Stimulated activated CD4-positive, alpha-beta T cell treated with anti-CD3 and anti-CD28 coated beads, Interleukin-12 subunit alpha, Interleukin-12 subunit beta, amount 100 ng/mL, for 24 hours (primary cell): ENCODE measurements at places on chromosomes 1 and 21.

DNA sequence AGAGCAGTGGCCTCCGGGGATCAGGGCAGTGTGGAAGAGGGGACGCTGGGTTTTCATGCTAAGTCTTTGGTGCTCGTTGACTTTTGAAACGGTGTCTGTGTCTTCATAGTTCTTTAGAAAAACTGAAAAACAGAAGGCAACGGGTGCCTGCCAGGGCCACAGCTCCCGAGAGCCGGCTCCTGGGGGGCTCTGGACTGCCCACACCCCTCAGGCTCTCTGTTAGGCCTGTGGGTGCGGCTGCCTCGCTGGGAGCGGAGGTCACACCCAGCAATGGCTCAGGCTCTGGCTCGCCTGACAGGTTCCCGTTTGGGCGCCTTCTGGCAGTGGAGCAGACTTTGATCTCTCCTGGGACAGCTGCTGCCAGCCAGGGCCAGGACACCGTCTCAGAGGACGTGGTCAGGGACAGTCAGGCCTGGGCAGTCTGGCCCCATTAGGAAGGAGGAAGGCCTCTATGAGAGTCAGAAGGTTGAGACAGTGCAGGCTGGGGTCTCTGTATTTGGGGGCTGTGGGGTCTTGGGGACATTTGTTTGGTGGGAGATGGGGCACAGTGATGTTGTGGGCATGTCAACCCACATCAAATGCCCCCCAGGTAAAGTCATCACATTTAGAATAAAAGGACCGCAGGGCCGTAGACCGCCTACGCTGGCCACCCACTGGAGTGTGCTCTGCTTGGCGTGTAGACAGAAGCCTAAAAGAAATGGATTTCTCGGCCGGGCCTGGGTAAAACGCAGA lies 5.6 kb downstream of the ARHGEF16 start:
- DNase-seq, result no peak

GRCh38 chr1:119968068-119968492 lies 71.8 kb upstream of the ADAM30 start:
- DNase-seq, result peak; percentile 72

GRCh38 chr1:155978973-155979429 lies 654 bp upstream of the ARHGEF2 start:
- DNase-seq, result no peak

DNA sequence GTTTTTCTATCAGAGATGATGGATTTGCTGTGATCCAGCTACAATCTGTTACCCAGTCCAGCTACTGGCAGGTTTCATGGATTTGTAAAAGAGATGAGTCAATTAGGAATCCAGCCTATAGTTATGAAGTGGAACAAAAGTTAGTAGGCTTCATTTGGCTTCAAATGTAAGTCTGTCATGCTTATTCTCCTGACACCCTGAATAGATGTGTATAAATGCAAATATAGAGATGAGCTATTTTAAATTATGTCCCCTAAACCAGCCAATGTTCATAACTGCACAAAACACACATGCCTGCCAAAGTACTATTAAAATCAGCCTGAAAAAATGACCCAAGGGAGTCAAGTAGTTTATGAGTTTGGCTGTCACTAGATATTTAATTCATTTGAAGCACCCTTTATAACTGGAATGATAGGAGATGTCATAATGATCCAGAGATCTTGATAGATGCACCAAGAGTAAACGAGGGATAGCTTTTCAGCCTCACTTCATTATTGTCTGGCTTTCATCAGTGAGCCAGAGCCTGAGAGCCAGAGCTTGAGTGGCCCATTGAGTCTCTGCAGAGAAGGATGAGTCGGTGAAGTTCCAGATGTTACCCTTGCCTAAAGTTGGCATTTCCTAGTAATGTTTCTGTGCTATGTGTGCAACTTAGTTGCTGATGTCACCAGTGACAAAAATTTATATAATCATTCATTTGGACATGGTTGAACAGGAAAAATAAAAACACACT lies 11.8 kb upstream of the NTMT2 start:
- no peak for DNase-seq

- no peak for DNase-seq
These were observed 17.2 kb upstream of the ZBTB8B start for GRCh38 chr1:32447469-32448185.

GRCh38 chr1:67749844-67750690 lies 65.1 kb downstream of the GADD45A start:
- DNase-seq, result no peak

DNA sequence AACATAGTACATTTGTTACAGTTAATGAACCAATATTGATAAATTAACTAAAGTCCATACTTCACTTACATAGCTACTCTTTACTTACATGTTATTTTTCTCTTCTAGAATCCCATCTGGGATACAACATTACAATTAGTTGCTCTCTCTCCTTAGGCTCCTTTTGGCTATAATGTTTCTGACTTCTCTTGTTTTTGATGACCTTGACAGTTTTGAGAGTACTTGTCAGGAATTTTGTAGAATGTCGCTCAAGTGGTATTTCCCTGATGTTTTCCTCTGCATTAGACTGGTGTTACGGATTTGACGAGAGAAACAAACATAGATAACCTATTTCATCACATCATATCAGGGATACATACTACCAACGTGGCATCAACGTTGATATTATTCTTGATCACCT lies 925.4 kb upstream of the TMPRSS15 start:
- DNase-seq, result no peak

GRCh38 chr1:236394879-236395229 lies 768 bp downstream of the EDARADD start:
- DNase-seq, result no peak

DNA sequence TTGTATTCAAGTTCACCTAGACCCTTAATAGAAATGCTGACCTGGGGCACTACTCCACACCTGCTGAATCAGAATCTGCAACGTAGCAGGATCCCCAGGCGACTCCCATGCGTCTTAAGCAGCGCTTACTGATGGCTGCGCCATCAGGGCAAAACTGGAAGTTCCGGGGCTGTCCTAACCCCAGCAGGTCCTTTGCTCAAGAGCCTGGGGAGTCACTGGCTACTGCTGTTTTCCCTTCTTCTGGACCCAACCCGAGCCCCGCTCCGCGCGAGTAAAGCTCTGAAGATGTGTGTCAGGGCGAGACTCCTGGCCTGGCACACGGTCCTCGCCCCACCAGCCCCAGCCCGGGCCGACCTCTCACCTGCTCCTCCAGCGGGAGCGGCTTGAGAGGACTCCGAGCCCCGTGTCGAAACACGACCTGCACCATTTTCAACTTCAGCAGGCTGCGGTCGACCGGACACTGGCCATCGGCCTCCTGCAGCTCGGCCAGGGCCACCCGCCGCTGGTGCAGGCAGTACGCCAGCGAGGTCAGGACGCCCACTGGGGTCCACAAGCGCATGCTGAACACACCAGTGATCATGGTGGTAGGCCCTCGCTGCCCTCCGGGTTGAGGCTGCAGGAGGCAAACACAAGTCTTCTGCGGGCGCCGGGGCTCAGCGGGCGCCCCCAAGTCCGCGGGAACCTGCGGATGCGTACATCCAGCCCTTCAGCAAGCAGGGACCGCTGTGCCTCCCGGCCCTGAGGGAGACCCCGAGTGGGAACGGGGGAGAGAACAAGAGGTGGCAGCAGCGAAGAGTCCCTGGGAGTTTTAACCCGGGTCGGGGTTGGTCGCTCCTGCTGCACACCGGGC lies 630 bp downstream of the ACP6 start:
- peak; percentile 18 for DNase-seq

DNA sequence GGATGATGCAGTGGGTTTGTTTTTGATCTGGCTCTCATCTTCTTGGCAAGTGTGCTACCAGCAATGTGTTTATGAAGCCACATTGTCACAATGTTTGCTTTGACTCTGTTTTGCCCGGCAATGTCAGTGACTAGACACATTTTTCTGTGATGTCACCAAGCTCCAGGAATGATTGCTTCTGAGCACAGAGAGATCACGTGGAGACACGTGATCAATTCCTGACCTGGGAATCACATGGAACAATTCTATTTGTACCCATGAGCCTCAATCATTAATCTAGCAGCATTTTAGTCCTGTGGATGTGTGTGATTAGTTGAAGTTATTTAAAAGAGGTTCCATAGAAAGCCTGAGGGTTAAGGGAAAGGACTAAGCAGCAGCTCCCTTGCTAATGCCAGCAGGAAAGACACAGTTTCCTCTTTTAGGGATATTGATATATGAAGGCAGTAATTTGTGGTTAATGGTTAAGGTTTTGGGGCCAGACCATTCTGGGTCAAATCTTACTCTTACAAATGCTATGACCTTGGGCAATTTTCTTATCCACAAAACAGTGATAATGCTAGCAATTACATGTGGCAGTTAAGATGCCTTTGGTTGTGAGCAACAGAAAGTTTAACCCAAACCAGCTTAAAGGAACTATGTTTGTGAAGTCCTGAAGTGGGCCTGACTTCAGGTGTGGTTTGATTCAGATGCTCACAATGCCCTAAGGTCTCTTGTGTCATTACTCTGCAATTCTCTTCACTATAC lies 59.0 kb downstream of the FASLG start:
- no peak for DNase-seq

DNA sequence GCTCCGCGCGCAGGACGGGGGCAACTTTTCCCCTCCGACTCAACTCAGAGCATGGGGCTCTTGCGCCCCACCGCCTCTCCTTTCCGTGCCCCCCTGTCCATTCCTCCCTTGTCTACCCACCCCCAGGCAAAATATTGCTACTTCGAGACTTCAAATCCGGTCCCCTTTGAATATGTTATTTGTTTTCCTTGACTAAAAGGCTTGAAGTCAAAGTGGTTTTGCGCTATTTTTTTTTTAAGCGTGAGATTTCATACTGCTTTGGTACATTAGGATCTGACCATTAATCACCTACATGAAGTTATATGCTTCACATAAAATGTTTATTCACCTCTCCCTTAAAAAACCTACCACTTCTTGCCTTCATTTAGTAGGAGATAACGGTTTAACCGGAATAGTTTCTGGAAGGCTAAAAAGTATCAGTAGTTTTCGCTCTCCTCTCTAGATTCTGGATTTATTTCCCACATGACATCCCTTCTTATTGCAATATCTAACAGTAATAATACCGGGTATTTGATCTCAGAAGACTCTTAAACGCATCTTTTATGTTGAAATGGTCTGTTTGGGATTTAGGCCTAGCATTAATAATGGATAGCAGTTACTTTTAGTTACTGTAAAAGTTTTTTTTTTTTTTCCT lies 1.6 kb downstream of the NFIA start:
- no peak for DNase-seq

GRCh38 chr1:172790245-172790644 lies 131.3 kb downstream of the FASLG start:
- DNase-seq, result no peak

GRCh38 chr1:21904704-21905520 lies 32.2 kb downstream of the HSPG2 start:
- no peak for DNase-seq

GRCh38 chr1:36650200-36651065 lies 167.7 kb upstream of the CSF3R start:
- peak; percentile 25 for DNase-seq
